ENCODE measurements at places on chromosomes 5 and 9.

DNA sequence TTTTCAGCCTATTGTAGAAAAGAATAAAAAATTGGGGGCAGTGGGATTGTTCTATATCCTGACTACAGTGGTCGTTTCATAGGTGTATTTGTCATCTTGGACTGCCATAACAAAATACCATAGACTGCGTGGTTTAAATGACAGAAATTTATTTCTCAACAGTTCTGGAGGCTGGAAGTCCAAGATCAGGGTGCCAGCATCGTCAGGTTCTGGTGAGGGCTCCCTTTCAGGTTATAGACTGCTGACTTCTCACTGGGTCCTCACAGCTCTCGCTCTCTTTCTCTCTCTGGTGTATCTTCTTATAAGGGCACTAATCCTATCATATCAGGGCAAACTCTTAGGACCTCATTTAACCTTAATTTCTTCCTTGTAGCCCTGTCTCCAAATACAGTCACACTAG lies 356.7 kb upstream of the TRPC7 start:
- no peak for DNase-seq

- no peak for DNase-seq
Observed at GRCh38 chr5:2170761-2171160, 288.0 kb upstream of the IRX4 start.

GRCh38 chr5:82719368-82719767 lies 357.8 kb downstream of the TMEM167A start:
- no peak for DNase-seq

DNA sequence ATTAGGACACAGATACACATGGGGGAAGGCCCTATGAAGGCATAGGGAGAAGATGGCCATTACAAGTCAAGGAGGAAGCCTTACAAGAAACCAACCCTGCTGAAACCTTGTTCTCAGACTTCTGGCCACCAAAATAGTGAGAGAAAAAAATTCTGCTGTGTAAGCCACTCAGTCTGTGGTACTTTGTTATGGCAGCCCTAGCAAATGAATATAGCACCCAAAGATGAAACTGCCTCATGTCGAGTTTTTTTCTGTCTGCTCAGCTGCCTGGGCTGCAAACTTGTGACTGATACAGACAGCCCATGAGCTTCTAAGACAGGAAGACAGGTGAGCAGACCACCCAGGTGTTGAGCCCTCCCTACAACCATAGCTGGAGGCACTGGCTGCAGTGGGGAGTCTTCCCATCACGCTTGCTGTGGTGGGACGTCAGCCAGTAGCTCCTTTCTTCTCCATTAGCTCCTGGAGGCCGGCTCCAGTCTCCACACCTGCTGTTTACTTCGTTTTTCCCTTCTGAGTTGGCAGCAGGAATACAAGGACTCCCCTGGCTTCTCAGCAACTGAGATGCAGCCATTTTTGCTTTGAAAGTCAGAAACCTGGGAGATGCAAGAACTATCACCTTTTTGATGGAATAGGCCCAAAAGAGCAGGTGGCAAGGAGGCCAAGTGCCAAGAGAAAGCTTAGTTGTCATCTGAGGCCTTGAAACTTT lies 164.9 kb downstream of the SEMA6A start:
- peak; percentile 64 for DNase-seq

DNA sequence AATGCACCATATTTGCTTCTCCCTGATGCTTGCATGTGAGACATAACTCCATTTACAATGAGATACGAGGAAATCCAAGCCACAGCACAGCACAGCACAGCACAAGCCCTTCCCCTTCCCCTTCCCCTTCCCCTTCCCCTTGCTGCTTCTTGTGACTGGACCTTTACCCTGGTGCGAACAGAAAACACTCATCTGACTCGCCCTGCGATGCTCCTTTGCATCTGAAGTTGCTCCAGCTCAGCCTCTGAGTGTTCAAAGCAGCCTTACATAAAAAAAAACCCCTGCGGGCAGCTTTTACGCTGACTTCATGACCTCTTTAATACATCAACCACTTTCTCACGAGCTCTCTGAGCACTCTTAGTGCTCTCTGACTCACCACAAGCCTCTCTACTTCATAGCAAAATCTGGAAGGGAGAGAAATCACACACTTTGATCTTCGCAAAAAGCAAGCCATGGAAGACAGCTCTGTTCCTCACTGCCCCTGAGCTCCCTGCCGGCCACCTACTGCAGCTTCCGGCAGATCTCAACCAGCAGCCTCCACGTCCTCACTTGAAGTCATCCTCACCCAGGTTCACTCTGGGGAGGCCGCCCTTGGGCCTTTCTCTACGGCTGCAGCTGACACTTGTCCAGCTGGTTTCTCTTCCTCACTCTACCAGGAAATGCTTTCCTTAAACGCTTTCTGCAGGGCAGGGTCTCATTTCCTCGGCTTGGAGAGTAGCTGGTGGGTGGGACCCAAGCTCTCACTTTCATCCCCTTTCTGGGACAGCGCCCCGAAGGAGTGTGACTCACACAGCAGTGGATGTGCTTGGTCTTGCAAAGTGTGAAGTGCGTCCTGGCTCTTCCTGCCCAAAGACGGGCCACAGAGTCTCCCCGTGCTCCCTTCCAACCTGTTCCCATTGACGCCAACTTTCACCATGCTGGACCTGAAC lies 5.3 kb downstream of the SLC34A1 start:
- DNase-seq = no peak

DNA sequence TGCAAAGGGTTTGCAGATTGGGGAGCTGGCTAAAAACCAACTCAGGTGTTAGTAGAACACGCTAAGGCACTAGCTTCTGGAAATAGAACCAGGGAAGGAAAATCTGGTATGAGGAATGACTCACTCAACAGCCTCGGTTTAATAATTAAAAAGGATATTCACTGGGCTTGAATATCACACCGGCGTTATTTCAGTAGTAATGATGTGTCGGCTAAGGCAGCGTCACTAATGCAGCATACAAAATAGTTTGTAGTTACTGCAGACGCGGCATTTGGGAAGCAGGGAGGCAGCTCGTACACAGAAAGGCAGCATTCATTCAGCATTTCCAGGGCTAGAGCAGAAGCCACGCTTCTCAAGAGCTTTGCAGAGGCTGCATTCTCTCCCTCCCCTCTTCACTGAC lies 1.7 kb downstream of the ADRA1B start:
- no peak for DNase-seq

DNA sequence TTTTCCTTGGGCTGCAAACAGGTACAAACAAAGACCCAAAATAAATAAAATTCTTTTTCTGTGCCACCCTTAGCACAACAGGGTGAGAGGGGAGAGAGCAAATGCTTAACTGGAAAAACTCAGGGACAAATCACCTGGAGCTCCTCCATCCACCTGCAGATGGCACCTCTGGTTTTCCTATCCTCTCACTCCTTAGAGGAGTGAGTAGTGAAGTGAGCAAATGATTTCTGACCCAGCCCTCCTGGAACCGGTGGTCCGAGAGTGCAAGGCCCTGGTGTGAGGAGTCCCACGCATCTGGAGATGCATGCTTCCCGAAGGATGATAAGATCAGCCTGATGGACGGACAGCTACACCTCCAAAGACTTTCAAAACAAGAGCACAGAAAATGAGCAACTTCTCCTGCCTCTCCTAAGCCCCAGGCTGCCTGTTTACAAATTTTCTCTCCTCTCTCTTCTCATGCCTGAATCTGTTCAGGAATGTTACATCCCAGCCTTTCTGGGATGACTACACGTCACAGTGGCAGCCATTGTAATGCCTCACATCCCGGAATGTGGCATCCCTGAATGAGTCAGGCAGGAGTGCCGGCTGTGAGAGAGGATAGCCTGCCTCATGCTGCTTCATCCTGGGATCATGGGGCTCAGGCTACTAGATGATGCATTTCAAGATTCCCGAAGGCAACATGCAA lies 86.4 kb downstream of the ADRB2 start:
- peak; percentile 24 for DNase-seq

GRCh38 chr5:138077064-138077696 lies 6.7 kb upstream of the WNT8A start:
- DNase-seq = peak; percentile 63

DNA sequence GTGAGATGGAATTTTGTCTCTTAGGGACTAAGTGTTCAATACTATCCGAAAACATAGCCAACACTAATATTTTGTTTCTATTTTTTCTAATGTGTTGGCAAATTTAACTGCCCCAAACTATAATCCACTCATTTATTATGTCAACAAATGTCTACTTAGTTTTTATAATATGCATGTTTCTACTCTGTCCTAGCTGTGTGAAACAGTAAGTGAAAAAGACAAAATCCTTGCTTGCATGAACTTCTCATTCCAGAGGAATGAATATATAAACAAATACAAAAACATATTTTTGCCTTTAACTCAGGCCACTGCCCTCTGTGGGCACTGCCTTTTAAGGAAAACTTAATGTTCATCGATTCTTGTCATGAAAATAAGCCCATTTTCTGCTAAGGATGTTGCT lies 1275.4 kb upstream of the CDH18 start:
- no peak for DNase-seq

- DNase-seq = no peak
Observed at GRCh38 chr5:18745042-18745987, 1111.1 kb downstream of the TAF11L14 start.

- DNase-seq = no peak
Observed at GRCh38 chr9:7983490-7983889, 183.9 kb upstream of the DMAC1 start.

DNA sequence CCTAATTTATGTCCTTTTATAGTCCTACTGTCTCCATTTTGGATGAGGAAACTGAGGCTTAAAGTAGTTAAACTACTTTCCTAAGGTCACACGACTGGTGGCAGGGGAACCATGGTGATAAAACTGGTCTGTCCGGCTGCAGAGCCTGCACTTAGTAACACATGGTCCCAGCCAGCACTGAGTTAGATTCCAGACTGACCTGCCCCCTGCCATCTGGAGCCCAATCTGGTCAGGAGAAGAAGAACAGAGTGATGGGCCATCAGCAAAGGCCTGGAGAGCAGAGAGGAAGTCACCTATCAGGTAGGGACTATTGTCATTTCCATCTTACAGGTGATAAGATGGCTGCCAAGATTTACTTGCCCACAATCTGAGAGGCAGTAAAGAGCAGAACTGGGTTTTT lies 86.6 kb upstream of the SLC25A48 start:
- no peak for DNase-seq

GRCh38 chr5:38670878-38671277 lies 114.4 kb upstream of the LIFR start:
- no peak for DNase-seq

DNA sequence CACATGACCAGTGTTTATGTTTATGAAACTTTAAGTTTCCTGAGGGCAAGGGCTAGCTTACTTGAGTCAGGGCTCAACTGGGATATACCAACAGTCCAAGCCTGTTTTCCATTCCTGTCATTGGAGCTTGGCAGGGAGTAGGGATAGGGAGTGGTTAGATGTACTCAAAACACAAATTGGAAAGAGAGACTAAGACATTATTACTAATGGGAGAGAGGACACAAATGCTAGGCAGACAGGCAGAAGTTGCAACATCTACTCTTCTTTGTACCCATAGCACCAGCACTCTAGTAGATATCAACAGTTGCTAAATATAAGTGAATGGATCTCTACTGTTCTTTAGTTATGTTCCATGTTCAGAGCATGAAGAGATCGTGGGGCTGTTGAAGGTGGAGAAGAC lies 62.8 kb downstream of the NPR3 start:
- no peak for DNase-seq

DNA sequence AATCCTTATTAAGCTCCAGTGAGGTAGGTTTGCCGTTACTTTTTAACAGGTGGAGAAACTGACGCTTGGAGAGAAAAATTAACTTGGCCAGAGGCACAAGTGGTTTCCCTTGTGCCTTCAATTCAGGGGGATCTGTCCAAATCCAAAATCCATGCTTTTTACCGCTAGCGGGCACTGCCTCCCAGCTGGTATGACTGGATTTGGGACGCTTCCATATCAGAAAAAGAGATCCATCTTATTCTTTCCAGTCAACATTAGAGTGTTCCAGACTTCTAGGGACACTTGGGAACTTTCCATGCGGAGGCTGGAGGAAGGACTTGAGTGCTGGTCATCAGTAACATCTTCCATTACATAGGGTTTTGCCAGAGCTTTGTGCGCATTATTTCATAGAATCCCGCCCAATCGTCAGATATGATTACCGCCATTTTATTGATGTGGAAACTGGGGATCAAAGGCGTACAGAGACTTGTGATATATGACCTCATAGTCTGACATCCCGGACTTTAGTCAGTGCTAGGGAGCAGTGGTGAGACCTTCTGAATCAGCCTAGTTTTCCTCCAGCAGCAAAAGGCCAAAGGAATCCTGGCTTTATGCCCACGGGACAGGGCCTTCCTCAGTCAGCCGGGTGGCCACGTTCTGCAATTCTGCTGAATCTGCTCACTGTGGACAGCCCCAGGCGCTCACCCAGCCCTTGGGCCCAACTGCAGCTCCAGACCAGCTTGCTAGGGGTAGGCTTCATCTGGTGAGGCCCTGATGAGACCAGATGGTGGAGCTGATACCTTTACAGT lies 1.1 kb upstream of the GNPDA1 start:
- DNase-seq = peak; percentile 34

DNA sequence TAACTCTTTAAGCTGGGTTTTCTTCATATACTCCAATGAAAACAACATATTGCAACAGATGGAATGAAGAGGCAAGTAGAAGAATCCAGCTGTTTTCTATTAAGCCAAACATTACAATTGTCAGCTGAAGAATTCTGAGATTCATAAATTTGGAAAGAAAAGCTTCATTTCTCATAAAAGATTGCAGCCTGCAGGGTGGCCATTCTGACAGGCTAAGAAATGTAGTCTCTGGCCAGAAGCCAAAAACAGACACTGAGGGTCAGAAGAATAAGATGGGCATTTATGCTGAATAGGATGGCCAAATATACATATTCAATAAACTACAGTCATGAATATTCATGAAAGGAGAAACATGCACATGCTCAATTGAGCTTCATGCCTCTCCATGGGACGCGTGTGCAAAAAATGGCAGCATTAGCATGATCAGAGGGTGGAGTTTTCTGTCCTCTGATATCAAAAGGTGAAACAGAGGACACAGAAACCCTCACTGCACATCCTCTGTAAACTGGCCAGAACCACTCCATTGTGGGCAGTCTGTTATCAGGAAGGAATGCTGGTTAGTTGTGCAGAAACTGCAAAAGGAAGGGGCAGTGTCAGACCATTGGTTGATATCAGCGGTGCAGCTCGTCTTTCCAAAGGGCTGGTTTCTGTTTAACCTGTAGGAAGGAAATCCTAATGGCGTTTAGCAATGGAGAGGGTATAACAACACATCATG lies 50.2 kb downstream of the FXN start:
- DNase-seq = no peak

DNA sequence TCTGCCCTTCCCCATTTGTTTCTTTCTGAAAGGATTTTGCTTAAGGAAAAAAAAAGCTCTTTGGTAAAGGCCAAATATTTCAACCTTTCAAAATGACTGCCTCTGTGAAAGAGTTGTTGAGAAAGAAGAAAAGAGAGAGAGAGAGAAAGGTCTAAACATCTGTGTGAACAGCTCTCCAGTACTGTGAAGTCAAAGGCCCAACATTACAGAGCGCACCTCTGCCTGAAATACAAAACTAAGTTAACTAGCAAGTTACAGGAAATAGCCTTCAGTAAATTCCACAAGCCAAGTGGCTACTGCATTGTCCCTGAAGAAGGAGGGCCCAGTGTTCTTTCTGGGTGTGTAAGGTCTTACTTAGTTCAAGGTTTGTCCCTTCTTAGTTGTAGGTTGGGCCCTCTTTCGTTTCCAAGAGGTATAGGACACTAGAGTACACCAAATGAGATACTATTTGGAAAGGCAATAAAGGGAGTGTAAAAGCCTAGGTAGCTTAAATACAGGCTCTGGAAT lies 104.4 kb downstream of the THBS4 start:
- no peak for DNase-seq

GRCh38 chr5:135881244-135881643 lies 14.4 kb downstream of the IL9 start:
- DNase-seq = no peak
